ENCODE measurements at places on chromosomes 3 and 15.

- DNase-seq, result no peak
Observed at GRCh38 chr3:11523572-11524101, 120.1 kb downstream of the VGLL4 start.

GRCh38 chr3:155326901-155327300 lies 33.4 kb upstream of the STRIT1 start:
- DNase-seq, result no peak

DNA sequence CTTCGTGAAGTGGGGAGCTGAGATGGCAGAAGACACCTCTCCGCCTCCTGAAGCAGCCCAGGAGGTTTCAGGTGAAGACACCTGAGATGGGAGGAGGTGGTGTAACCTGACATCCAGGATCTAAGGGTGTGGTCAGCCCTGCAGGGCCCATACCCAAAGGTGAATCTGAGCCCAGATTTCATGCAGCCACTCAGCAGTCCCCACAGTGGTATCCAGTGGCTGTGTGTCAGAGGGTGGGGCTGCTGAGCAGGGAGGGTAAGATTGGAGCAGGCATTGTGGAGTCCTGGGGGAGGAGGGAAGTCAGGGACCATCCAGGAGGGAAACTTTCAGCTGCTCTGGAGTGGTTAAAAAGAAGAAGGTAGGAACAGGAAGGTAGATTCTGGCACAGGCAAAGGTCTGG lies 46.0 kb upstream of the SMAD6 start:
- no peak for DNase-seq

DNA sequence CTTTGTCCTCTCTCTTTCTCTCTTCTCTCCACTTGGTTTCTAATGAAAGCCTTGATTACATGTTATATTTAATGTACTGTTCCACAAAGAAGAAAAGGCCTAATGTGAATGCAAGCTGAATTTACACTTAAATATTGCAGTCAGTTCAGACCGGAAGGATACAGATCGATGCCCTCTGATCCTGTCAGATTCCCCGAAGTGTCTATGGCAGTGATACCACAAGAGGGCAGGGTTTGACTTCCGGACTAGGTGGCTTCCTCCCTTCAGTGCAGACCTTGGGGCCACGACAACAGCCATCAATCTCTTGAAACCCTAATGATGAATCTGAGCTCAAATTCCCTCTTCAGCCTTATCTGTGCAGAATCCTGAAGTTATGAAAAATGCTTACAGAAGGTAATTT lies 29.5 kb downstream of the AGTR1 start:
- peak; percentile 73 for DNase-seq

DNA sequence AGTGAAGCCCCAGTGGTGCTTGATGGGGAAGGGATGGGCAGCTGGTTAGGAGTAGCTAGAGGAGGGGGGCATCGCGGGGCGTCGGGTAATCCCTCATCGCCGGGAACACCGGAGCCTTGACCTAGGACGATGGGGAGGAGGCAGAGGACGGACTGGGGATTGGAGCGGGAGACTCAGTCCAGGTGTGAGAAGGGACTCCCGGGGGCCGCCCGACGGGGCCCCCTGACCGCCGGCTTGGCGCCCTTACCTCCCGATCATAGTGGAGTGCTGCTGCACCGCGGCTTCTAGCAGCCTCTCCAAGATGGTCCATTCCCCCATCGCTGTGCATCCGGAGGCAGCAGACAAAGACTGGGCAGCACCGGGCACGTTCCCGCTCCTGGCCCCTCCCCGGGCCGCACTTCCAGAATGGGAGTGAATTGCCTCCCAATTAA lies 612 bp downstream of the GJD2 start:
- DNase-seq, result no peak

DNA sequence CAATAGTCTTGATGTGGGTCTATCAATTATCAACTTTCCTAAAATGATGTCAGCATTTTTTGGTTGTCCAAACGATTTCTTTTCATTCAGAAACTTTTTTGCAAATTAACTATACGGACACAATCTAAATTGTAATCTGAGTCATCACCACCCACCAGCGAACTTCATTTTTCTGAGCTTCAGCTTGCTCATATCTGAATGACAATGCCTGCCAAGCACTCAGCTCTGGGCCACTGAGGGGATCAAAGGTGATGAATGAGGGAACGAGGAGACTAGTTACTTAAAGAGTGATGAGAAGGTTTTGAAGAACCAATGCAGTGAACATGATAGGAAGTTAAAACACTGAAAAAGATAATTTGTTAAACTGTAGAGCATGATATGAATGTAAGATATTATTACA lies 14.9 kb upstream of the TBC1D23 start:
- no peak for DNase-seq

GRCh38 chr3:105516972-105517371 lies 150.3 kb downstream of the ALCAM start:
- no peak for DNase-seq

GRCh38 chr3:150409512-150410310 lies 1.6 kb downstream of the TSC22D2 start:
- peak; percentile 76 for DNase-seq

- no peak for DNase-seq
Observed at GRCh38 chr3:175985781-175986180, 1126.6 kb downstream of the NAALADL2 start.

DNA sequence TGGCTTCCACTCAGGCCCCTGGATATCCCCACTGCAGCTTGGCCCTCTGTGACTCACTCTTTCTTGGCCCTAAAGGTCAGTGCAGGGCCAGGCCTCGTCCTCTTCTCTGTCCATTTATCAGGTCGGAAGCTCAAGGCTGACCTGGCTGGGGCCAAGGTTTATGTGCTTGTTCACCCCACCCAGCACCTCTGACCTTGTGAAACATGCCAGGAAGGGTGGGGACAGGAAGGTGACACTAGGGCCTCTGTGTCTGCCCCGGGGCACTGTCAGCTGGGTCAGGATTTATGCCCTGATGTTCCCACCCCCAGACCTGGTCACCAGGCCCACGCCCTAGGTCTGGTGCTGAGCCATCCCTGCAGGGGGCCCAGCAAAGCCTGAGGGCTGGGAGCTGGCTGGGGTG lies 103.8 kb downstream of the FBLN2 start:
- no peak for DNase-seq

GRCh38 chr3:10740954-10741353 lies 75.1 kb upstream of the SLC6A11 start:
- DNase-seq, result no peak

DNA sequence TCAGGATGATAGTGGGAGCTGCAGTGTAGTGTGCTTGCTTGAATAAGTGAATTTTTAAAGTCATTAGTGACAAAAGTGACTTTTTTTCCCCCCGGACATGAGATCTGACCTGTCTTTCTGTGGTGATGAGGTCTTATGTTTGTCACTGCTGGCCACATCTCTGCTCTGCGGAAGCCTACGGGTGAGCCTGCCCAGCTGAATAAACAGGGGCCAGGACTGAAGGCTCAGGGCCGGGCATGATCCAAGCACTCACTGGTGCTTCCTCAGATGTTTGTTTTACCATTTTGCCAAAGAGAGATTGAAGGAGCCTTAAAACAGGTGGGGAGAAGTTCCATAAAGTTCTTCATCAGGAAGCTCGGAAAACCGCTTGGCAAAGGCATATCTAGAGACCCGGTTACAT lies 35.0 kb downstream of the RPL39L start:
- DNase-seq, result no peak

DNA sequence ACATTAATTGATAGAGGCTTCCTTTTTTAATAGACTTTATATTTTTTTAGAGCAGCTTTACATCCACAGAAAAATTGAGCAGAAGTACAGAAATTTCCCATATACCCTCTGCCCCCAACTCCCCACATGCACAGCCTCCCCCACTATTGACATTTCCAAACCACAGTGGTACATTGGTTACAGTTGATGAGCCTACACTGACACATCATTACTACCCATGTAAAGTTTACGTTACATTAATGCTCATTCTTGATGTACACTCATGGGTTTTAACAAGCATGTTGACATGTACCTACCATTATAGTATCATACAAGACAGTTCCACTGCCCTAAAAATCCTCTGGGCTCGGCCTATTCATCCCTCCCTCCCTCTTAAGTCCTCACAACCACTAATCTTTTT lies 78.7 kb downstream of the USF3 start:
- DNase-seq, result no peak

DNA sequence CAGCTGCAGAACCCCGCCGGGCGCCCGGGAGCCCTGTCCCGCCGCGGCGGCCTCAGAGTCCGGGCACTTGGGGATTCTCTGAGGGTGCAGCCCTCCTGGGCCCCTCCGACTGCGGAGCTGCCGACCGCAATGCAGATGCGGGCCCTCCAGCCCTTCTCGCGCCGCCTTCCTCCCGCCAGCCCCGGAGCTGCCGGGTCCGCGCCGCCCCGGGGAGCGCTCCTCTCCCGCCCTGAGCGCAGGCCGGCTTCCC lies 320 bp upstream of the ACAN start:
- no peak for DNase-seq

DNA sequence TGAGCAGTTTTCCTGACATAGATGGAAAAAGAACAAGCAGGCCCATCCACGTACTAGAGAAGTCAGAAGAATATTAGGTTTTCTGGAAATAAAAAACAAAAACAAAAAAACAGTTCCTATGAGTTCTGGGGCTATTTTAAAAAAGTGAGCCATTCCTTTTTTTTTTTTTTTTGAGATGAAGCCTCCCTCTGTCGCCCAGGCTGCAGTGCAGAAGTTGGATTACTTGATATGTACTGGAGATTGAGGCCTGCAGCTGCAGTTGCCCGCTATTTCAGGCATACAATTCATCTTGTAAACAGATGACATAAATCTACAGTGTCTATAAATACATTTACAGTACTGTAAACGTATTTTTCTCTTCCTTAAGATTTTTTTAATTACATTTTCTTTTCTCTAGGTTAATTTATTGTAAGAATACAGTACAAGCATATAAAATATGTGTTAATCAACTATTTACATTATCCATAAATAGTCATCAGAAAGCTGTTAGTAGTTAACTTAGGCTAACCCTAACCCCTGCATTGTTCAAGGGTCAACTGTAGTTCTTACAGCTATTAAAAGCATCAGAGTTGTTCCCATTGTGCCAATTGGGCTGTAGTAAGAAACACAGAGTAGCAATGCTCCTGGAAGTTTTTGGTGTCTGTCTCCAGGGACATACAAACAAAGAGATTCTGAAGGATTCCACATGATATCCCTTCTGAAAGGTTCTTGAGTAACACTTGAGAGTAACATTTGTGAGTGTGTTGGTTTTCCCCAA lies 11.2 kb upstream of the ACTL6A start:
- no peak for DNase-seq

DNA sequence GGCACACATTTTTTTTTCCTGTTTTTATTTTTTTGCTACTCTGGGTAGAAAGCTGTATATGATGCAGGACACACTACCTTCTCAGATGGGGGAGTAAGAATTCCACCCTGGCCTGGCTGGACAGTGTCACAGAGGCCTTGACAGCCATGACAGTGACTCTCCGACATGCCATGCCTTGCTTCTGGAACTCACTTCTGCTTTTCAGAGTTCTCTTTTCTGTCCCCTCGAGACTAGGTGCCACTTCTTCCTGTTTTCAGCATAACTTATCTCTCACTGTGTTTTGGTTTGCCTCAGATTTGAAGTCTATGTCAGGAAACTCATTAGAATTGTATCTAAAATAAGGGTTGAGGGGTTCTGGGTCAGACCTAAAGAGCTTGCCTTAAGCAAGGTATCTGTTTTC lies 69.1 kb upstream of the SEC13 start:
- no peak for DNase-seq

GRCh38 chr15:45179221-45179985 lies 8.4 kb downstream of the SHF start:
- DNase-seq, result no peak

- no peak for DNase-seq
Observed at GRCh38 chr3:95905182-95905581, 909.2 kb upstream of the EPHA6 start.

DNA sequence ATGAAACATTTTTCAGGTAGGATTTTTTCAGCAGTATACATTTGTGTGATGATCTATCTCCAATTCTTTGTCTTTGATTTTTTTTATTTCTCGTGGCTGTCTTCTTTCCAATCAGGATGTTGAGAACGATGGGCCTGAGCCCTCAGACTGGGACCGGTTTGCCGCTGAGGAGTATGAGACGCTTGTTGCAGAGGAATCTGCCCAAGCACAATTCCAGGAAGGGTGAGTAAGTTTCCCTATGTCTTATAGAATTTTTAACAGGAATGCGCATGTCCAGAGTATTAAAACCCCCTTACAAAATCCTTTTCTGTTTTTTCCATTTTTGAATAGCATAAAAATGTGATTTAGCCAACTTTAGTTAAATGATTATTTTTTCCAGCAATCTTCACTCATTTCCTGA lies 90.0 kb downstream of the MSL2 start:
- DNase-seq, result no peak

GRCh38 chr15:82871358-82871757 lies 61.9 kb downstream of the WHAMM start:
- DNase-seq, result no peak

DNA sequence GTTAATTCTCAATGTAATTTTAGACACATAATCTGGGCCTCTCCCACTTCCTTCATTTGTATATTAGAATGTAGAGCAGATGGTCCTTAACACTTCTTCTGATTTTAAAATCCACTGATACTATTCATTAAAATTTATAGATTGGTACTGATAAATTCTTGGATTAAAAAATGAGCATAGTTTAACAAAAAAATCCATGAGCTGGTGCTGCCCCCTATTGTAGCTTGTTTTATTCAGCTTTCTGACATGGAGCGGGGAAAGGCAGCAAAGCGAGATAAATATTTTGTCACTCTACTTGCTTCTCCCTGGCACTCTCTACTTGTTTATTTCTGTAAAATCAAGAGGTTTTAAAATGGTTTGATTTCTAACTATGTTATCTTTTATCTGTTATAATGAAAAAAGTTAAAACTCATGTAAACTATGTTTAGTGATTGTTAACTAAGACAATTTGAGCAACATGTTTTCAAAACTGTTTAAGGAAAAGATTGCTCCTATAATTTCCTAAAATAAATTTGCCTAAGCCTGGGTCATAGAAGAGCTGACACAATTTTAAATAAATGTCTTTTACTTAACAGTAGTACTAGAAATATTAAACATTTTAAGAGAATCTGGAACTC lies 26.5 kb upstream of the PLOD2 start:
- DNase-seq, result peak; percentile 9

DNA sequence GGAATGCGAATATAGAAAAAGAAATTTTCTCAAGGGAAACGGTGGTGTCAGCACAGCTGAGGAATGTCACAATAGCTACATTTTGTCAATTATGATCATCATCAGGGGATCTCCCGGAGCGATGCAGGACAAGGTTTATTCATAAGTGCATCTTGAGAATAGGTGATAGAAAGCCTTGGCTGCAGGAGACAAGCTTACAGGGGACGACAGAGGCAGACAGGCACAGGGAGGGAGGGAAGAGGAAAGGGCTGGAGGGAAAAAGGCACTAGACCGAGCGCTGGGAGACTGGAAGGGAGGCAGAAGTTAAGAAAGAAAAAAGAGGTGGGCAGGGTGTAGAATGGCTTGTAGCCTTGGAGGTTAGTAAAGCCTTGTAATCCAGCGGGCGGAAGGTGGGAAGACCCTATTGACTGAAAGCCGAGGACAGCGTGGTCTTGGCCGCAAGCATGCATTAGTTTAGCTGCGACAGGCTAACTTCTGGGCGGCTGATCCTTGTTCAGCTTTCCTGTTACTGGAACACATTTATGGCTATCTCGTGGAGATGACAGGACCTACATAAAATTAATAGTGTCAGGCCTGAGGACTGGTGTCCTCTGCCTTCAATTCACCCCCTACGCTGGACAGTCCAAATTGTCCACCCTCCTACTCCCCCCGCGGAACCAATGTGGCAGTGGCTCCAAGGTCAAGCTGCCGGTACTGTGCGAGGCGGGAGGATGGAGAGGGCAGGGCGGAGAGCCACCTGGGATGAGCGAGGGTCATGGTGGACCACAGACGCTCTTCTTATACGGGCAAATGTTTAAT lies 1.4 kb upstream of the NECTIN3 start:
- DNase-seq, result peak; percentile 63
